BJ (cell line): ENCODE measurements at places on chromosomes 11 and 22.

DNA sequence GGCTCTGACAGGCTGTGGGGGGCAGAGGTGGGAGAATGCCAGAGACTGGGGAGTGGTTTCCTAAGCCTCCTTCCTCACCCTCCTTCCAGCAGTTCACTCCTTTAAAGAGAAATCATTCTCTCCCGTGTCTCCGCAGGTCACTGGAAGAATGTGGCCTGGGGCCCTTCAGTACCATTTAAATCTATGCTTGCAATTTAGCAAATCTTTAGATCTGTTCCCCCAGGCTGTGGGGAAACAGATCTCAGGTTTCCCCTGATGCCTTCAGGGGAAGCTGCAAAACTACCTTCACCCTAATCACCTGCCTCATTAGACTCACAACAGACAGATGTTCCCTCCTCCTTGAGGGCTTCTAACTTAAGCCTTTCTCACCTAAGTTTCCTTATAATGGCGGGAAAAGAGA lies 55.3 kb downstream of the KIRREL3 start:
- DNase-seq, result no peak

DNA sequence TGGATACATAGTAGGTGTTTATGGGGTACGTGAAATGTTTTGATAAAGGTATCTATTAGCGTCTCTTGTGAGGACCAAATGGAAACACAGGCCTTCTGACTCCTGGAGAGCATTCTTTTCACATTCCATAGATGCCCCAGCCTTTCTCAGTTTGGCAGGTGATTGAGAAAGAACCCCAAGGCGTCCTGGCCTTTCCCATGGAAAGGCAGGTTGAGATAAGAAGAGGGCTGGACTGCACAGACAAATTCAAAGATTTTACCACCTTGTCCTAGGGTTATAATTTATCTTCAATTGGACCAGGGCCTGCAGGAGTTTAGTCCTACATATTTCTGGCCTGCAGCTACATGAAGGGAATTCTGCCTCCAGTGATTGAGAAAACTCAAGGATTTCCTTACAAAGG lies 661 bp upstream of the OLFML1 start:
- DNase-seq, result no peak

DNA sequence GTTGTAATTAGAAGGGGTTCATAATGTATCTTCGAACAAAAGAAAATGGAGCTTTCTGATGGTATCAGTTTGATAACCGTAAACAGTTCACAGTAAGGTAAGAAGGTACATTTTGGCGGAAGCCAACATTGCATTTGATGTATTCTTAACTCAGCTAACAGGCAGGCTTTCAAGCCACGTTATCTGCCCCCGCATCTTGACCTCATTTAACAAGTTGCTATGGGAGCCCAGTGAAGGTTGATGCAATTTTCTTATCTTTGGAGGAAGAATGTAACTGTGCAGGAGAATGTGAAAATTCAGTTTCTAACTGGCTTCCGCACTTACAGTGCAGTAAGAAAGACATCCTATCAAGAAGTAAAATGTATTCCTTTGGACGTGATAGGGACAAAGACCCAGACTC lies 110.6 kb downstream of the ETS1 start:
- no peak for DNase-seq

DNA sequence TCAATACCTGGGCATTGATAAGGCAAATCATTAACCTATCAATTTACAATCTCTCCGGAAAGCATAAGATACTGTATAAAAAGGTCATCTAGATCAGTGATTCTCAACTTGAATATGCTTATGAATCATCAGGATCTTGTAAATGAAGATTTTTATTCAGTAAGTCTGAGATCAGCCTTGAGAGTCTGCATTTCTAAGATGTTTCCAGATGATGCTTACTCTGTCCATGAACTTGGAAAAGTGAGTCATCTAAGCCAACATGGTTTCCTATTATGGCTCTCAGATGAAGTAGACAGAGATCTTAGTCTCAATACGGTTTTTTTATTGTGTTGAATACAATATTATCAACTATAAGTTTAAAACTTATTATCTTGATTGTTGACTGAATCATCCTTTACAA lies 226.4 kb upstream of the KIRREL3 start:
- no peak for DNase-seq

DNA sequence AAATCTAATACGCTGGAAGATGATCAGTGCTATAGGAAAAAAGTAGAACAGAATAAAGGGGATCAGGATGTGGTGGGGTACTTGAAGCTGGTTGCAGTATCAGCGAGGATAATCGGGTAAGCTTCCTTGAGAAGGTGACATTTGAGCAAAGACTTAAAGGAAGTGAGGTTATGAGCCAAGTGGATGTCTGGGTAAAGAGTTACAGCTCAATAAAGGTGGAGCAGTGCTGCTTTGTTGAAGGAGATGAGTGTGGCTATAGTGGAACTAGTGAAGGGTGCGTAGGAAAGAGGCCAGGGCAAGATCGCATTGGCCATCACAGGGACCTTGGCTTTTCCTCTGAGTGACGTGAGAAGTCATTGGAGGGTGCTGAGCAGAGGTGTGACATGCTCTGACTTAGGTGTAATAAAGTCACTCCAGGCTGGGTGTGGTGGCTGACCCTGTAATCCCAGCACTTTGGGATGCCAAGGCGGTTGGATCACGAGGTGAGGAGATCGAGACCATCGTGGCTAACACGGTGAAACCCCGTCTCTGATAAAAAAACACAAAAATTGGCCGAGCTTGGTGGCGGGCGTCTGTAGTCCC lies 2.3 kb upstream of the SYVN1 start:
- DNase-seq, result no peak

DNA sequence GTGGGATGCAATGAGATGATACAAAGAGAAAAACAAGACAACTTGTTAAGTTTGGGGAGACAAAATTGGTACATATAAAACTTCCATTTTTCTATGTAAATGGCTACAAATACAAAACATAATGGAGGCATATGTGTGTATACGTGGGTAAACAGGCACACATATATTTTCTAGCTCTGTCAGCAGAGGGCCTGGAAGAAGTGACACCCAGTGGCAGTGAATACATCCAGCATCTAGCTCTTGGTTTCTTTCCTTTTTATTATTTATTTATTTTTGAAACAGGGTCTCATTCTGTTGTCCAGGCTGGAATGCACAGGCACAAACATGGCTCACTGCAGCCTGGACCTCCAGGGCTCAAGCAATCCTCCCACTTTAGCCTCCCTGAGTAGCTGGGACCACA lies 5.0 kb upstream of the RASL10A start:
- no peak for DNase-seq

DNA sequence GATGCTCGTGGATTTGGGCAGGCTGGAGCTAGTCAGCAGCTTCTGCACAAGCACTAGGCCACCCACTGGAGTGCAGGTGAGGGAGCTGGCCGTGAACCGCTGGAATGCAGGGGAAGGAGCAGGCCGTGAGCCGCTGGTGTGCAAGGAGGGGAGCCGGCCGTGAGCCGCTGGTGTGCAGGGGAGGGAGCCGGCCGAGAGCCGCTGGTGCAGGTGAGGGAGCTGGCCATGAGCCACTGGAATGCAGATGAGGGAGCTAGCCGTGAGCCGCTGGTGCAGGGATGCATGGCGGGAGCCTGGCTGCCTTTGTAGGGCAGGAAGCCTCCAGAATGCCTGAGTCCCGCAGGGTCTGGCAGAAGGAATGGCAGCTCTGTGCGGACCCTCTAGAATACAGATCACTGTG lies 4220.0 kb upstream of the OR11H1 start:
- DNase-seq, result no peak

DNA sequence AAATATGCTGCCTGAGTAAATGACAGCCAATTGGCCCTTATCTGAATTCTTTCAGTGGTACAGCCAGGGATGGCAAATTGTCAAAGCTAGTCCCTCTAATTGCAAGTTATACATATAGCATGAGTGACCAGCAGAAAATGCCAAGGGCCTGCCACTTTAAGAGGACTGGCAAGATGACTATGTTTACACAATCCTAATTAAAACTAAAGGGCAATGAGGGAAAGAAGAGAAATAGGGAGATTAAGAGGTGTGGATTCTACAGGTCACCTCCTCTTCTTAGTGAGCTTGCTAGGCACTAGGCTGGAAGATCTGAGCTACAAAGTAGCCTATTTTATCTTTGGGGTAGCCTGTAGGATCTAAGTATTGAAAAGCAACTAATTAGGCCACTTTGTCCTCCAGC lies 13.5 kb downstream of the NUMA1 start:
- DNase-seq, result no peak

DNA sequence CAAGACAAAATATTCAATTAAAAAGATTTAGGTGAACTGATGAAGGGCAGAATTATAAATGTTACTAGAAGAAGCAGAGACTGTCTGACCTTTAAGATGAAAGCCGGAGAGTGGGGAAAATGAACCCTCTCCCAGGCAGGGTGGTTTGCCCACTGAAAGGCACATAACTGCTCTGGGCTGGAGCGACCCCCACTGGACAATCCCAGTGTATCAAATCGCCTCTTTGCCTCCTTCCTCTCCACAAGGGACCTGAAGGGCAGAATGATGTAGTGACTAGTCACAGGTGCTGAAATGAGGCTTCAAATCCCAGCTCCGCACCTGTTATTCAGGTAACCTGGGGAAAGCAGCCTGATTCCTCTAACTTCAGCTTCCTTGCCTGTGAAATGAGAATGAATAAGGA lies 69.0 kb downstream of the EFCAB6 start:
- no peak for DNase-seq

DNA sequence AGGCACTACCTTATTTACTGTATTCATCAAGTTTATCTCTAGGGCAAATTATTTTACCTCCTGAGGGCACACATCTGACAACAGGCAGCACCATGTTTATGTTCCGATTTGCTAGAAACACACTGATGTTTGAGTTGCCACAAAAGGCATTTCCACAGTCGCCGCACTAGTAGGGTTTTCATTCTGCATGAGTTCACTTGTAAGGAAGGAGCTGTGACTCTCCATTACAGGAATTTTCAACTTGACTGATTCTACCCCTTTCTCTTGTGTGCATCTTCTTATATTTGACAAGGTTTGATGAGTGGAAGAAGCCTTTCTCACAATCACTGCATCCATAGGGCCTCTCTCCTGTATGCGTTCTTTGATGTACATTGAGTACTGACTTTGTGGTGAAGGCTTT lies 455.9 kb upstream of the CNTN5 start:
- DNase-seq, result no peak

GRCh38 chr11:111762981-111763643 lies 3.1 kb downstream of the PPP2R1B start:
- no peak for DNase-seq

GRCh38 chr22:44357966-44358465 lies 45.3 kb upstream of the SHISAL1 start:
- no peak for DNase-seq

- no peak for DNase-seq
Measured at GRCh38 chr11:122405547-122406341, 249.8 kb upstream of the UBASH3B start.

GRCh38 chr11:115454525-115454924 lies 49.7 kb downstream of the CADM1 start:
- DNase-seq, result no peak

GRCh38 chr22:43098356-43098755 lies 9.2 kb upstream of the TTLL1 start:
- no peak for DNase-seq

DNA sequence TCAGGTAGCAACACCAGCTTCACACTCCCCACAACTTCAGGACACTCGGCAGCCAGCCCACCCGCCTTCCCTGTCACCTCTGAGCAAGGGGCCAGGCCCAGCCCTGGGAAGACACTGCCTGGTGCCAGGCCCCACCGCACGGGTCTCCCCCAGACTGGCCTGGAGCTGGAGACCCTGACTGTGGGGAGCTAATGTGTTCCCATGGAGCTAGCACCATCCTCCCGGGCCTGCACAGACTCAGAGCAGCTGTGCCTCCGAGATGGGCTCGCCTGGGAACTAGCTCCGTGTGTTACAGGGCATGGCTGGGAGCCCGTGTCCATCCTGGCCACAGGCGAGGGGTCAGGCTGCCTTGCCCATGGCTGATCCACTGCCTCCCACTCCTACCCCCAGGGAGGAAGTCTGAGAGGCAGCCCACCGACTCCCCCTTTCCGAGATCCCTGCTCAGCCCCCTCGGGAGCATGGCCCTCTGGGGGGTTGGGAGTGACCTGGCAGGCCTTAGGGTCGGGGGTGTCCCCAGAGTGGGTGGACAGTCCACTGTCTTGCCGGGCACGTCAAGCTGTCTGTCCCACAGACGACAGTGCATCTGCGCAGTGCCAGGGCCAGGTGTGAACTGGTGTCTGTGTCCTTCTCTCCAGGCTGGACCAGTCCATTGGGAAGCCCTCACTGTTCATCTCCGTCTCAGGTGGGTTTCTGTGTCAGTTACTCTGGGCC lies 76.7 kb upstream of the KCNQ1OT1 start:
- DNase-seq, result no peak

DNA sequence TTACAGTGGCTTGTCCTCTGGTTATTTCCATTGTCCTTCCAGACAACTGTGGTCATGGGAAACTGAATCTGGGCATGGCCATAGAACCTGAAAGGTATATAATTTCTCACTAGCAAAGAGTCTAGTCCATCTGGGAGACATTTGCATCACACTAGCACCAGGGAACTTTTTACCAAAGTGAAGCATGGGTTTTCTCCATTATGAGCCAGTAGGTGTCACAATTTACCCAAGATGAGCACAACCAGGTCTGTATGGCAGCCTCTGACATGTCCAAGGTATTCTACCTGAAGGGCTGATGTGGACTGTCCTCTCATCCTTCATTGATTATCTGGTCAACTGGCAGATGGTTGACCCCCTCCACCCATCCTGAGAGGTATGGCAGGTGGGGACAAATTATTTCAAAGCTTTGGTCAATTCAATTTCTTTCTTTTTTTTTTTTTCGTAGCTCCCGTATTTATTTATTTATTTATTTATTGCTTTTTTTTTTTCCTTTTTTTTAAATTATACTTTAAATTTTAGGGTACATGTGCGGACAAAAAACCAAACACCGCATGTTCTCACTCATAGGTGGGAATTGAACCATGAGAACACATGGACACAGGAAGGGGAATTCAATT lies 425.9 kb downstream of the TMEM135 start:
- DNase-seq, result no peak

DNA sequence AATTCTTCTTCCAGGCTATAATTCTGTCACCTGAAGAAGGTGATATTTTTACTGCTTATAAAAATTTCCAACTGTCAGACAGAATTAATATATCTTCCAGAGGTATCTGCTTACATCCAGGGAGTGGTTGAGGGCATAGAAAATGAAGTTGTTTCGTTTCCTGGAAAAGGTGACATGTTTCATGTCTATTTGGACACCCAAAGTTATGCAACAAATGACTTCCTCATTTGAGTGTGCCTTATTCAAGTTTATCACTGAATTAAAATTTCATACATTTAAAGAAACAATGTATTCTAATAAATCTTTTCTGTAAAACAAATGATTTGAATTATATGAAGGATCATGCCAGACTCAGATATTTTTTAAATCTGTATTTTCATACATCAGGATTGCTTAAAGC lies 8.5 kb upstream of the GRAMD1B start:
- DNase-seq, result no peak

DNA sequence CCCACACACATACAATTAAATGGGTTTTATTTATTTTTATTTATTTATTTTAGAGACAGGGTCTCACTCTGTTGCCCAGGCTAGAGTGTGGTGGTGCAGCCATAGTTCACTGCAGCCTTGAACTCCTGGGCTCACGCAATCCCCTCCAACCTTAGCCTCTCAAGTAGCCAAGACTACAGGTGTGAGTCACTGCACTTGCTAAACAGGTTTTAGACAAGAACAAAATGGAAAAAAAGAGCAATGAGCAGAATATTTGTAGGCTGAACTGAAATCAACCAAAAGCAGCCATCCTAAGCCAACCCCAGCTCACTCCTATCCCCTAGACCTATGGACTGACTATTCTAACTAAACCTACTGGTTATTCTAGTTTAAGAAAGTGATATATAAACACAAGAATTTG lies 37.8 kb downstream of the MRE11 start:
- no peak for DNase-seq

- DNase-seq, result peak; percentile 9
Measured at GRCh38 chr11:125923012-125923579, 18.8 kb downstream of the DDX25 start.

- no peak for DNase-seq
Measured at GRCh38 chr11:83643115-83643514, 356.9 kb upstream of the CCDC90B start.
